Activated naive CD4-positive, alpha-beta T cell treated with anti-CD3 and anti-CD28 coated beads, Interleukin-2, amount 50 U/mL, for 16 hours (primary cell): ENCODE measurements at places on chromosomes 12 and 14.

DNA sequence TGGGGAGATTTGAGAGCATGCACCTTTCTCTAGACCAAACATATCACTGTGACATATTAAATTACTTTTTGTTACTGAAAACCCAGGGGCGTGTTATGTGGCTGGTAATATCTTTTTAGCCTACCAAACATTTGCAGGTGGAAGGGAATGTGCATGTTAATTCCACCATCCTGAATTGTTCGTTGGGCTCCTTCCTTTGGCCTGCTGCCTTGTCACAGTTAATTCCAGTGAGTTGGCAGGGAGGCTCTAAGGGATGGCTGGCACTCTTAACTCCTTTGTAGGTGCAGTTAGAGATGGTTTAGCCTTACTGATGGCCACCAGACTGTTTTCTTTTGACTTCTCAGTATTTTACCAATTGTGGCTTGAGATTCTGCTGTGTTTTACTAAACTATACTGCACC lies 64.5 kb downstream of the DIP2B start:
- DNase-seq, result no peak

DNA sequence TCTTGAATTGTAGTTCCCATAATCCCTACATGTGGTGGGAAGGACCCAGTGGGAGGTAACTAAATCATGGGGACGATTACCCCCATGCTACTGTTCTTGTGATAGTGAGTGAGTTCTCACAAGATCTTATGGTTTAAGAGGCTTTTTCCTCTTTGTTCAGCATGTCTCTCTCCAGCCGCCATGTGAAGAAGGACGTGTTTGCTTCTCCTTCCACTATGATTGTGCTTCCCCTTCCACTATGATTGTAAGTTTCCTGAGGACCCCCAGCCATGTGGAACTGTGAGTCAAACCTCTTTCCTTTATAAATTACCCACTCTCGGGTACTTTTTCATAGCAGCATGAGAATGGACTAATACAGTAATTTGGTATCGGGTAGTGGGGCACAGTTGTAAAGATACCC lies 97.3 kb downstream of the PPP1R12A start:
- no peak for DNase-seq

DNA sequence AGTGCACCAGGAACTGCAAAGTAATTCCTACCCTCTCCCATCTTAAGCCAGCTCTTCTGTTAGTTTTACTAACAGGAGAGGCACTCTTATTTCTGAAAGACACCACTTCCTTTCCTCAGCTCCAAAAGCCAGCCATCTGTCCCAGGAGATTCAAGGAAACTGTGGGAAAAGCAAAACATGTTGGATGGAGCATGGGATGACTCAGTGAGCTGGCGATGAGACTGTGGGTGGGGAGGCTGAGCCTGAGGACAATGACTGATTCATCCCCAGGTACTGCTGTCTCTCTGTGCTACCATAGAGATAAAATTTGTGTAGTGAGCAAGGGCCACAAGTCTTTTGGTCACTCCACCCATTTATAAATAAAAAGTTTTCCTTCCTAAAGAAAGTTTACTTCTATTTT lies 141.4 kb downstream of the MYRFL start:
- DNase-seq, result no peak

DNA sequence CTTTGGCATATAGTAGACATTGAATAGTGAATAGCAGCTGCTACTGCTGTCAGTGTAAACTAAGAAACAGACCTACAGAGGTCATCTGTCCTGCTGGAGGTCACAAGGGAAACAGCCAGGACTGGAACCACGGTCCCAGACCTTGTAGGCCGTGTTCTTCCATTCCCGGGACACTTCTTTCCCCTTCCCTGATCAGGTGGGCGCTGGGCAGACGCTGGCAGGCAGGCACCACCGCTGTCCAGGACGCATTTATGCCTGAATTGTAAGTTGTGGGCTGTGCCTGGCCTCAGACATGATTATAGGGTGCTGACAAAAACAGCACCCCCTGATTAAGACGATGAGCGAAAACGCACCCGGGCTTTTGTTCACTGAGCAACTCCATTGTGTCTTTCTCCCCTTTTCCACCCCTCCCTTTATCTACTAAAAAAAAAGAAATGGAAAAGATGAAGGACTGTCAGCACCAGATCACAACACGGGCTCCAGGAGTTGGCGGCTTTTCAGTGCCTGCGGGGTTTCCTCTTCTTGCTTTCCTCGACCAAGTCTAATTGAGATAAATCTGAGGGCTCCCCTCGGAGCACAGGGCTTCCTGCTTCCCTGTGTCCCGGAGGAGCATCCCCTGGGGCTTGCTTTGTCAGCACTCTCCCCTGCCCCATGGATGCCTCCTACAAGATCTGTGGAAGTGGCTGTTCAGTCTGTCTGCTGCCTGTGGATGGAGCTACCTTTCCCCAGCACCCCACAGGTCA lies 80.6 kb downstream of the TSPAN9 start:
- DNase-seq, result no peak

GRCh38 chr14:99260116-99260515 lies 11.9 kb downstream of the BCL11B start:
- no peak for DNase-seq

DNA sequence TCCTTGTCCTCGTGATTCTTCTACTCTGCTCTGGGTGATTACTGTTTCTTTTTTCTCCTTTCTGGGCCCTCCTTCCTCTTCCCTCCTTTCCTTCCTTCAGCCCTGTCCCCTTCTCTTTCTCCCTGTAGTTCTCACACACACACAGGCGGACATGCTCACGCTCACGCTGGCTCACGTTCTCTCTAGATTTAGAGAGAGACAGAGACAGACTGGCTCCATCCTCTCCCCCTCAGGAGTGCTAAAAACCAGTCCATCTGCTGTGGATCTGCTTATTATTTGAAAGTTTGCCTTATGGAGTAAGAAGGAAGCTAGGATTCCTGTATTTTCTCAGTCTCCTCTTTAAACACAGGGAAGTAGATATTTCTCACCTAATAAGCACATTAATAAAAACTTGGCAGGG lies 48.1 kb downstream of the KCNA1 start:
- DNase-seq, result no peak

- no peak for DNase-seq
Observed at GRCh38 chr12:81800298-81801148, 41.4 kb upstream of the PPFIA2 start.

GRCh38 chr12:117749431-117749830 lies 219.4 kb downstream of the KSR2 start:
- DNase-seq, result no peak

GRCh38 chr12:57679697-57680096 lies 14.2 kb upstream of the OS9 start:
- DNase-seq, result no peak

GRCh38 chr14:100849115-100849781 lies 23.3 kb downstream of the MEG3 start:
- DNase-seq, result no peak

DNA sequence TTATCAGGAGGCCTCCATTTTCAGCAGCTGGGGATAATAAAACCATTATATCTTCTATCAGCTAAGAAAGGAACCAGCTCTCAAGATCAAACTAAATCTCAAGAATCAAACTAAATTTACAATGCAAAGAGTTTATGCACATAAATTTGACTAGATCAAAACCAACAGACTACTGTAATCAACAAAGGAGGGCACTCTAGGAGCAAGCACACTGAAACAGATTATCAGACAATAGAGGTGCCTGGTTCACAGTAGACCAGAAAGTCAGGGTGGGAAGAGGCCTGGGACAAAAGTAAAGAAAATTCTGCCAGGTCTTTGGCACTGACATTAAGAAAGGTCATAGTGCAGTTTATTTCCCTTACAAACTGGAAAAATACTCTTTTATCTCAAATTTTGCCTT lies 61.0 kb downstream of the HECTD4 start:
- no peak for DNase-seq

DNA sequence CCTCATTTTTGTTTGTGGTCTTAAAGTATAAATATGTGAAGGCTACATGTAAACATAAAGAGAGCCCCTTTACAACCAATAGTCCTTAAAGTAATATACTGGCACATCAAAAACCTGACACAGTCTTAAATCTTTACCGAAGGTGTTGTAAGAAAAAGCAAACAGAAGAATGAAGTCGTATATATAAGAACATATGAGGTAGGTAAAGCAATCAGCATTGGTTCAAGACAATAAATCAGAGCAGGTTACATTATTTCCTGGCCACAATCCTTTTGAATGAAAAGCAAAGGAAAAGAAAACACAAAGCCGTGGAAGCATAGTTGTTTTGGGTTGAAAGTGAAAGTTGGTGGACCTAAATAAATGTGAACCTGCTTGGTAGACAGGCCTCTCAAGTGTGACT lies 183.7 kb upstream of the STXBP6 start:
- no peak for DNase-seq

DNA sequence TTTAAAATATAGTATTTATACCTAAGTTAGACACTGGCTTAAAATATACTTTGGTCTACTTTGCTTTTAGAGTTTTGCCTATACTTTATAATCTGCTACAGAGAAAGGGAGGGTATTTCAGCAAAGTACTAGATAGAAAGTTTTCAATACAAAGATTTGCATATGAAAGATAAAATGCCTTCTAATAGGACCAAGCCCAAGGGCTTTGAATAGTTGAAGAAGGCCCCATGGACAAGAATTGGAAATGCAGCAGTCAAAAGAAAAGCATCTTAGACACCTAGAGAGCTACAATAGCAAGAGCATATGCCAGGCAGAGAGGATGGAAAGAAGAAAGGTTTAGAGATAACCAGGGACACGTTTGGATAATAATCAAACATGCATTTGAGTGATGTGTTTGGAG lies 83.1 kb upstream of the DNM1L start:
- DNase-seq, result no peak

GRCh38 chr12:81757731-81758365 lies 1.3 kb downstream of the PPFIA2 start:
- no peak for DNase-seq

GRCh38 chr12:130491421-130492357 lies 154.0 kb downstream of the PIWIL1 start:
- DNase-seq, result no peak

- no peak for DNase-seq
Observed at GRCh38 chr14:23722675-23723074, 86.5 kb downstream of the DHRS2 start.

DNA sequence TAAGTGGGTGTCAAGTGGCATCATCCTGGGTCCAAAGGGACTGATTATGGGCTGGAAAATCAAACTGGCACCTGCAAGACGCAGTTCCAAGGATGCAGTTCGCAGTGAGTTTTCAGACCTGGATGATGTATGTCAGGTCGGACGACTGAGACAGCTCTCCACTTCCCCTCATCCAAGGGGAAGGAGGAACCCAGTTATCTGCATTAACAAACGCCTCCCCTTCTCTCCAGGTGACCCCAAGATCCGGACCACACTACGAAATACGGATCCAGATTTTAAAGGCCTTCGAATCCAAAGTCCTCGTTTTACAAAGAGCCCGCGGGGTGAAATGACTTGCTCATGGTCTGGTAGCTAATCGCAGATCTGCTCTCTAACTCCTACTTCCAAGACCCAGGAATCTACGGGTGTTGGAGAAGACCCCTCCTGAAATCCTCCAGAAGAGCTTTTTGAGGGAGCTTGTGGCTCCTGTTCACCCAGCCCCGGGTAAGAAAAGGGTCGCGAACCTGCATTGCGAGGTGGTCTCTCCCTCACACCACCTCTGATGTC lies 460 bp upstream of the SYNE2 start:
- no peak for DNase-seq
